ENCODE measurements at places on chromosomes 7 and 10.

DNA sequence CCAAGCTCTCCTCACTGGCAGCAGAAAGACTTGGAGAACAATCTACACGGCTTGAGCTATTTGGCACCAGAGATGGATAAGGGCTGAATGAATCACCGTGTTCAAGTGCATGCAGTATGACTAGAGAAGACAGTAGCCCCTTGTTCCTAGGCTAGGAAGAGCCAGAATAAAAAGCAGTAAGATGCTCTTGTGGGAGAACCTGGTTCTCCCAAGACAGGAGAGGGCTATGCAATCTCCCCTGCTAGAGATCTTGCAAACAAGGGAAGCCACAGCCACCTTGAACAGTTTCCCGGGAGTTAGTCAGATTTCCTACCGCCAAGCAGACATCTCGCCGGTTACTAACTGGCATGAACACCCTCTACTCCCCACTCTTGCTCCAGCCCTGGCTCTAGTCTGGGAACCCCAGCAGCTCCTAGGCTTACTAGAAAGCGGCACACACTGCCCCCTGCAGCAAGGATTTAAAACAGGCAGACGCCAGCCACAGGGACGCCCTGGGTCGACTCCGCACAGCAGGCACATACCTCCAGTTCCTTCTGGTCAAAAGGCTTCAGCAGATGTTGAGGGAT is 107.3 kb downstream of the SMURF1 start:
- no peak for DNase-seq

DNA sequence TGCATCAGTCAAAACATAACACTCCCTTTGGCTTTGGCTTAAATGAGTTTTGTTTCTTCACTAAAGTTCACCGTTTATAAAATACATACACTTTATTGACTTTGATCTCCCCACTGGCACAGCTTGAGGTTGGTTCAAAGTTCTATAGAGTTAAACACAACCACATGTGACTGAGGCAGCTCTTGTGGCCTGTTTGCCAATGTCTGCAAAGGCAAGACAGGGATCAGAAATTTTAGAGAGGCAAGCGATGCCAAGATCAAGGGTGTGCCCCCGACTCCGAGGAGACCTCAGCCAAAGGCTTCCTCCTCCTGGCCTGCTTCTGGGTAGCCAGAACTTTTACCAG is 129.8 kb upstream of the JCAD start:
- DNase-seq: no peak

DNA sequence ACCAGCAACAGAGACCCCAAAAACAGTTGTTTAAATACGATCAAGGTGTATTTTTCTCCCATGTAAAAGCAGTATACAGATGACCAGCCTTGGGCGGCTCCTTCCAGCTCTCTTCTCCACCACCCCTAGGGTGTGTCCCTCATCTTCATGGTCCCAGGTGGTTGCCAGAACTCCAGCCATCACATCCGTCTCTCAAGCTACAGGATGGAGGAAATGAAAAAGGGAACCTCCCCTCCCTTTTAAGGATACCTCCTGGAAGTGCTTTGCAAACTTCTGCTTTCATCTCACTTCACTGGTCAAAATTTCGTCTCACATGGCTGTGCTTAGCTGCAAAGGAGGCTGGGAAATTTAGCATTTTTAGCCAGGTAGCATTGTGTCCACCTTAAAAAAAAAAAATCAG is 59.3 kb downstream of the C10orf105 start:
- no peak for DNase-seq

DNA sequence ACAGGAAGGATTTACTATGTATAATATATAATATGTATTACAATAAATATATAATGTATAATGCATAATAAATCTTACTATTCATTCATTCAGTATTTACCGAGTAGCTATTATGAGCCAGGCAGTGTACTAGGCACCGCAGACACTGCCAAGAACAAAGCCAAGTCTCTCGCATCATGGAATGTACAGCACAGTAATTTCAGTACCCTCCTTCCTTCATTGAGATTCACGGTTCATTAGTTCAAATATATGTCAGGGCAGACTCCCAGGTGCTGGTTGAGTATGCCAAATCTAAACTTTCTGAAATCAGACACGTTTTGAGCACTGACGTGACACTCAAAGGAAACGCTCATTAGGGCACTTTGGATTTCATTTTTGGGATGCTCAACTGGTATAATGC is 9.1 kb downstream of the USP6NL start:
- DNase-seq: no peak

DNA sequence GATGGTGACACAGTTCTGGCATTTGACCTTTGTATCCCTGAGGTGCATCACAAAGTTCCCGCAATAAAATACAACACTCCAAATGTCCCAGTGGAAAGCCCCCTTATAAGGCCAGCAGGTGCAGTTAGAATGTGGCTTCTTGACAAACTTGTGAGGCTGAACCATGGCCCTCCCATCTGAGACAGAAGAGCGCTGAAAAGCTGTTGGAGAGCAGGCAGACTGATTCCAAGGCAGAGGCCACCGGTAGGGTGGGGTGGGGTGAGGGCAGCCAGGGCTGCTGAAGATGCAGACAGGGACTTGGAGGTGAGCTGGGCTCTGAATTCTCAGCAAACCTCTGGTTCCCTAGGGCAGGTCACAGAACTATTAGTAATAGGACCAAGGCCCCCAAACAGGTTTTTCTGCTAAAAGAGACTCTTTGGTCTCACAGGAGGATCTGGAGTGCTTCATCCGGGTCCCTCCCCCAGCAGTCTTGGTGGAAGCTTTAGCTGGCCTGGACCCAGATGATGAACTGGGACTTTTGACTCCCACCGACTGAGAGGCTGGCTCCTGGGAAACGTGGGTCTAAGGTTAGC is 15.6 kb upstream of the CHST3 start:
- no peak for DNase-seq

DNA sequence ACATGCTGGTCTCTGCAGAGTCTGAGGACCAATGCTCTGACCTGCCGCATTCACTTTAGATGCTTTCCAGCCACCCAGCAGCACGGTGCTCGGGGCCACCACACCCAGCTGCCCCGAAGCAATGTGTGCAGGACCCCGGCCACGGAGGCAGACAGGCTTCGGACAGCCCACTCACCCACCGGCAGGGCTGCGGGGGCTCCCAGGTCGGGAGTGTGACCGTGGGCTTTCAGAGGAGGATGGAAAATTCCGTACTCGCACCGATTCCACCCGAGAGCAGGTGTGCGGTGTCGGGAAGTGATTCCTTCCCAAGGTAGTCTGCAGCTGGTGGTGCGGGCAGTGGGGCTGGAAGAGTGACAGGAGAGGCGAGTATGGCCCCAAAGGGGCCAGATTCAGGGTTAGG is 190.9 kb downstream of the DNAJB6 start:
- no peak for DNase-seq

GRCh38 chr10:4131407-4132215 is 346.6 kb upstream of the KLF6 start:
- peak; percentile 78 for DNase-seq

GRCh38 chr7:51543801-51544553 is 227.4 kb upstream of the COBL start:
- DNase-seq: no peak

- no peak for DNase-seq
These were observed 42.4 kb upstream of the FGL2 start for GRCh38 chr7:77242068-77242467.

- no peak for DNase-seq
These were observed 255.3 kb downstream of the HPSE2 start for GRCh38 chr10:98980353-98980752.

DNA sequence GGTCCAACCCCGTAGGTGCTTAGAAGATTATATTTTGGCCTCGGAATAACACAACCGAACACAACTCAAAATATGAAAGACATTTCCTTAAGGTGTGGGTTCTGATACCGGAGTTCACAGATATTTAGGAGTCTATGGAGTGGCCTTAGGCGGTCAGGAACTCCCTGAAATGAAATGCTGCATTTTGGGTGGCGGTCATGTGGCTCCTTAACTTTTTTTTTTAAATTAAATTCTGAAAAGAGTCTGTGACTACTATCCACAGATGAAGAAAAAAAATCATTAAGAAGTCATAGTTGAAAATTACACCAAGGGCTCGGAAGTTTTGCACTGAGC is 290.9 kb upstream of the NFE2L3 start:
- DNase-seq: no peak

DNA sequence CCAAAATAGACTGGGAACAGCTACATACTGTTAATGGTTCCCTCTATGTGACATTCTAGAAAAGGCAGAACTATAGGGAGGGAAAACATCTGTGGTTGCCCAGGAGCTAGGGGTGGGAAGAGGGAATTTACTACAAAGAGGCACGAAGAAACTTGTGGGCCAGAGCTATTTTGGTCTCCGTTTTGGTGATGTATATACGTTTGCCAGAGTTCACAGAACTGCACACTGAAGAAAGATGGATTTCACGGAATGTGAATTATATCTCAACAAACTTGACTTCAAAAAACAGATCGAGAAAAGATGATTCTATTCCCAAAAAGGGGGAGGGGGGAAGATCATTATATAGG is 386 bp upstream of the AS3MT start:
- DNase-seq: no peak

- DNase-seq: no peak
These were observed 687 bp downstream of the EPDR1 start for GRCh38 chr7:37920849-37921805.

GRCh38 chr7:90269163-90269562 is 24.2 kb downstream of the CFAP69 start:
- no peak for DNase-seq

DNA sequence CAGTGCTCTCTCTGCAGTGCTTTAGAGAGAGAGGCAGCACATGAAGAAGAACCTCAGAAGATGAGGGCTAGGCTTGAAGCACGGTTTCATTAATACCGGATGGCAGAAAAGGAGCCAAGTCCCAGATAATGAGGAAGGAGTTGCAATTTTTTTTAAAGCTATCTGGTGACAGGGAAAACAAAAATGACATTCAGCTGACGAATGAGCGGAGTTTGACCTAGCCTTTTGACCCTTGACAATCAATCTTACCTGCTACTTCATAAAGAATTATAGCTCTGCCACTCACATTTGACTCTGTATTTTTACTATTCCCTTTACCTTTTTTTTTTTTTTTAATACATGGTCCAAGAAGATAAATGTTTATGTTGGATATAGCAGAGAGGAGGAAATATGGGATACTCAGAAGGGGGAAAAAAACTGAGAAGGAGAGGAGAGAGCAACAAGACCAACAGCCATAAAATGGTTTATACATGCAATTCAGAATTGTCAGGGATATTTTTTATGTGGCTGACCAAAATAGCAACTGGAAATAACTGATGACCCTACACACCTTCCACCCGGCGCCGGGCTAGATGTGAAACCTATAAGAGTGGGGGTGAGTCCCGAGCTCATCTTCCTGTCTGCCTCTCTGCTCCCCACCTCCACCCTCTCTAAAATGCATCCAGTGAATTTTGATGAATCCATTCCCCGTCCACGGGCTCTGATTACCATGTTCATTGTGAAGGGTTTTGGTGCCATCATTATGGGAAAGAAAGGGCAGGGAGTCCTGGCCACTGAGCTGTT is 274.4 kb upstream of the YAE1 start:
- DNase-seq: no peak

GRCh38 chr7:86657948-86658347 is 14.2 kb downstream of the GRM3 start:
- DNase-seq: no peak

GRCh38 chr10:71255808-71256660 is 43.7 kb downstream of the UNC5B start:
- DNase-seq: peak; percentile 67

DNA sequence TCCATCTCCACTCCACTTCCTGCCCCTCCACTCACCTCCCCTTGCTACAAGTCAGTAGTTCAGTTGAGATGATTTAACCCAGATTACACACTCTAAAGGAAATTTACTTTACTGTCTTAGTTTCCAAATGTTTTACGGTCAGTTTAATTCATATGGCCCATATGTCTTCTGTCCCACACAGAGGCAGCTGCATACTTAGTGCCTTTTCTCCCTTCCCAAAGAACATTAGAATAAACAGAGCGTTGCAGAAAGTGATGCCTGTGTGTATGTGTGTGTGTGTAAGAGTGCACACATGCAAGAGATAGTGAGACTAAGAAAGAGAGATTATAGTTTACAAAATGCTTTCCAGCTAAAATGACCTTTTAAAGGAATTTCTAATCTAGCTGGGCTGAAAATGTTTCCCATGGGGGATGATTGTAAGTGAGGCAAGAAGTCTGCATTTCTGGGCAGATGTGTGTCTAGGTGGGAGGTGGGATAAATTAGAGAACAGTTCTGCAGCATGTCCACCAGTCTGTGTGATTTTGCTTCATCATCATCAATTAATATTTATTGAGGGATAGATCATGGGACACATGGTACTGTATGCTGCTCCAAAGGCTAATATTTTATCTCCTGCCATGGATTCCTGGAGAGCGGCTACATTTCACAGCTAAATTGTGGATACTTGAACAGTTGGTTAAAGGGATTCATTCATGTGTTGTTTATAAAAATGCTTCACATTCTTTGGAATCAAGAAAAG is 81.5 kb downstream of the NXPH1 start:
- DNase-seq: no peak

GRCh38 chr7:123115331-123115730 is 84.4 kb downstream of the SLC13A1 start:
- no peak for DNase-seq

- no peak for DNase-seq
These were observed 156.3 kb downstream of the NRP1 start for GRCh38 chr10:33178026-33178755.

DNA sequence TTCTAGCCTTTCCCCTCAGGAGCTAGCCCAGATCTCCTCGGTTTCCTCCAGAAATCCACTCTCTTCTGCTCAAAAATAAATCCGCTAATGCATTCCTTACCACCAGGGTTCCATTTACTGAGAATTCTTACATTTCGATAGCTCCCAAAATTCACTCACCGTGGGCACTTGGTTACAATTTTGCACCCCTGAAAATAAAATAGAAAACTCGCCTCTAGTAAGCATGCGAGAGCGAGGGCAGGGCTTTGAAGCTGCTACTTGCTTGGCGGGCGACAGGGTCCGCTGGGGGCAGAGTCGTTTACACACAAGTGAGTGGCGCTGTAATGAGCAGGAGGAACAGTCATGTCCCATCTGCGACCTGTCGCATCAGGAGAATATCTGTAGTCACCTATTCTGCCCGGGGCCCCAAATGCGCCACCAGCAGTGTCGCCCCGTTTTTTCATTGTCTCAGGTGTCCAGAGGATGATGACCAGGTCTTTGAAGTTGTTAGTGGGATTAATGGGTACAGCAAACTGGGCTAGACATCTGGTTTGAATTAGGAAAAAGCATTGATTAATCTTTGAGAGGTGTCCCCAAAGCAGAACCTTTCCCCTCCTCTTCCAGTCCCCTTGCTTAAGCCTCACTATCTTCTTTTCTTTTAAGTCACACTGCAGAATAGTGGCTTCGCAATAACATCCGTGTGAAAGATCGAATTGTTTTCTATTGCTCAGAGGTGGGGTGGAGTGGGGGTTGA is 1.2 kb upstream of the MEOX2 start:
- no peak for DNase-seq

- DNase-seq: no peak
These were observed 127.4 kb upstream of the AGR3 start for GRCh38 chr7:17009007-17009719.

GRCh38 chr10:12875100-12875499 is 126.4 kb downstream of the CCDC3 start:
- DNase-seq: no peak

GRCh38 chr7:3217166-3217565 is 83.9 kb upstream of the SDK1 start:
- no peak for DNase-seq

Measured in HFF-Myc (cell line).